ENCODE measurements at places on chromosomes 16 and 17. TPM values are rescaled to one million over a fixed set of nuclear protein-coding genes. Genes with fewer than 3 reads are reported as not detected.

The TBC1D26 gene
- 2.8 TPM for total RNA-seq

The HS3ST3B1 gene
- 9.8 TPM for total RNA-seq

The PLXDC1 gene
- total RNA-seq: 17.0 TPM

The PRAC1 gene
- total RNA-seq: 14.0 TPM

The CCL1 gene
- total RNA-seq: not detected

The CX3CL1 gene
- 2.3 TPM for total RNA-seq

The ASGR1 gene
- 16.5 TPM for total RNA-seq

GRCh38 chr16:11806721-11807120 is 9.7 kb upstream of the ZC3H7A start:
- H3K27me3 ChIP-seq: no peaks in the 10 kb centered on the region
- DNase-seq: no peak
- H3K4me3 ChIP-seq: no peak overlapping the region
- H3K27ac ChIP-seq: no peak overlapping the region
- H3K36me3 ChIP-seq: no peaks in the 10 kb centered on the region

GRCh38 chr17:5122586-5123342 is 6.9 kb downstream of the USP6 start:
- peaks cover 6% of the 10 kb centered on the region for H3K4me1 ChIP-seq
- peaks cover 48% of the 10 kb centered on the region for H3K27me3 ChIP-seq

- no peak overlapping the region for H3K4me3 ChIP-seq
- H3K27ac ChIP-seq: no peak overlapping the region
- no peaks in the 10 kb centered on the region for H3K36me3 ChIP-seq
- H3K27me3 ChIP-seq: no peaks in the 10 kb centered on the region
- DNase-seq: no peak
These were observed 48.2 kb upstream of the FAM20A start for GRCh38 chr17:68649324-68649723.

GRCh38 chr17:15278924-15279477 is 13.9 kb upstream of the PMP22 start:
- DNase-seq: no peak
- H3K4me3 ChIP-seq: no peak overlapping the region
- peaks cover 5% of the 10 kb centered on the region for H3K4me1 ChIP-seq
- no peaks in the 10 kb centered on the region for H3K36me3 ChIP-seq
- H3K27ac ChIP-seq: no peak overlapping the region
- H3K27me3 ChIP-seq: no peaks in the 10 kb centered on the region

- no peaks in the 10 kb centered on the region for H3K27me3 ChIP-seq
- H3K36me3 ChIP-seq: peaks cover 9% of the 10 kb centered on the region
- peaks cover 17% of the 10 kb centered on the region for H3K4me1 ChIP-seq
- no peak for DNase-seq
These were observed 3.3 kb downstream of the CD2BP2 start for GRCh38 chr16:30351586-30352419.

- H3K27ac ChIP-seq: no peak overlapping the region
- peaks cover 54% of the 10 kb centered on the region for H3K27me3 ChIP-seq
- H3K4me3 ChIP-seq: no peak overlapping the region
- no peak for DNase-seq
These were observed 6.1 kb downstream of the KIF19 start for GRCh38 chr17:74332017-74332650.

GRCh38 chr16:65339062-65339461 is 217.2 kb upstream of the CDH11 start:
- peaks cover 10% of the 10 kb centered on the region for H3K4me1 ChIP-seq
- H3K27me3 ChIP-seq: peaks cover 2% of the 10 kb centered on the region
- H3K4me3 ChIP-seq: no peak overlapping the region
- H3K36me3 ChIP-seq: no peaks in the 10 kb centered on the region
- no peak for DNase-seq

DNA sequence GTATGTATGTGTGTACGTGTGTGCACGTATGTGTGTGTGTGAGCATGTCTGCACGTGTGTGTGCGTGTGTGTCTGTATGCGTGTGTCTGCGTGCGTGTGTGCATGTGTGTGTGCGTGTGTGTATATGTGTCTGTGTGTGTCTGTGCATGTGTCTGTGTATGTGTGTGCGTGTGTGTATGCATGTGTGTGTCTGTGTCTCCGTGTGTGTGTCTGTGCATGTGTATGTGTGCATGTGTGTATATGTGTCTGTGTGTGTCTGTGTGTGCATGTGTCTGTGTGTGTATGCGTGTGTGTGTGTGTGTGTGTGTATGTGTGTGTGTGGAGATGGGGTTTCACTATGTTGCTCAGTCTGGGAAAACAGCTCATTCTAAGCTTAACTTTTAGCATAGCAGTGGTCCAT is 43.9 kb downstream of the ATP2C2 start:
- H3K4me3 ChIP-seq: no peak overlapping the region
- H3K27ac ChIP-seq: peak overlapping the region; percentile 28
- peaks cover 11% of the 10 kb centered on the region for H3K36me3 ChIP-seq
- H3K27me3 ChIP-seq: no peaks in the 10 kb centered on the region
- peaks cover 61% of the 10 kb centered on the region for H3K4me1 ChIP-seq

- H3K27me3 ChIP-seq: peaks cover 14% of the 10 kb centered on the region
These were observed 28.3 kb downstream of the PIMREG start for GRCh38 chr17:6472517-6472916.

GRCh38 chr17:41801374-41802271 is 10.1 kb downstream of the P3H4 start:
- peak overlapping the region; percentile 50 for H3K4me3 ChIP-seq
- H3K27ac ChIP-seq: peak overlapping the region; percentile 94
- peaks cover 8% of the 10 kb centered on the region for H3K36me3 ChIP-seq
- peaks cover 20% of the 10 kb centered on the region for H3K4me1 ChIP-seq
- DNase-seq: peak; percentile 93

Measured in mesothelial cell of epicardium (in vitro differentiated cells).